Endodermal cell (in vitro differentiated cells): ENCODE measurements at places on chromosomes 16 and 17. TPM values are rescaled to one million over a fixed set of nuclear protein-coding genes. Genes with fewer than 3 reads are reported as not detected.

DNA sequence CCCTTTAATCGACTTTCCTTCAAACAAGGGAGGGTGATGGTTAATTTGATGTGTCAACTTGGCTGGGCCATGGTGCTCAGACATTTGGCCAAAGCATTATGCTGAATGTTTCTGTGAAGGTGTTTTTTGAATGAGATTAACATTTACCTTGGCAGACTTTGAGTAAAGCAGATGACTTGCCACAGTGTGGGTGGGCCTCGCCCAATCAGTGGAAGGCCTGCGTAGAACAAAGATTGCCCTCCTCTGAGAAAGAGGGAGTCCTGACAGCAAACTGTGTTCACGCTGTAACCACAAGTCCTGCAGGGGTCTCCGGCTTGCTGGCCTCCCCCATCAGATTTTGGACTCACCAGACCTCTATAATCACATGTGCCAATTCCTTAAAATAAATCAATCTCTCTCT is 118.7 kb downstream of the SOX9 start:
- H3K4me3 ChIP-seq, result no peak overlapping the region
- no peaks in the 10 kb centered on the region for H3K36me3 ChIP-seq
- H3K4me1 ChIP-seq, result no peaks in the 10 kb centered on the region
- H3K27me3 ChIP-seq, result peaks cover 13% of the 10 kb centered on the region
- no peak for DNase-seq
- no peak overlapping the region for H3K27ac ChIP-seq

DNA sequence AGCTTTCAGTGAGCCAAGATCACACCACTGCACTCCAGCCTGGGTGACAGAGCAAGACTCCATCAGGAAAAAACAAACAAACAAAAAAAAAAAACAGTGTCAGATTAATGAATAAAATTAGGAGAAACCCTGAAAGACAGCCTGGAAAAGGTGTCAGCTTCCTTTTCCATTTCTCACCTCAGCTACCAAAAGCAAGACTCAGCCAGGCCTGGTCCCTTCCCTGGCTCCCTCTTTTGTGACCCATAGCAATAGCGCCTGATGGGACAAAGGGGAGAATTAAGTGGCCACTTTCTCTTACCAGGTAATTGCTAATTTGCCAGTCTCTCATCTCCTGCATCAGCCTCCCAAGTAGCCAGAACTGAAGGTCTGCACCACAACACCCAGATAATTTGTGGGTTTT is 3.9 kb upstream of the THRA start:
- no peak overlapping the region for H3K4me3 ChIP-seq
- H3K36me3 ChIP-seq, result no peaks in the 10 kb centered on the region
- peaks cover 17% of the 10 kb centered on the region for H3K27me3 ChIP-seq
- H3K27ac ChIP-seq, result no peak overlapping the region
- peak; percentile 53 for DNase-seq

GRCh38 chr16:46971271-46971670 is 2.2 kb downstream of the DNAJA2 start:
- no peak overlapping the region for H3K27ac ChIP-seq
- no peak overlapping the region for H3K4me3 ChIP-seq
- peaks cover 3% of the 10 kb centered on the region for H3K4me1 ChIP-seq

- no peak for DNase-seq
- peaks cover 79% of the 10 kb centered on the region for H3K36me3 ChIP-seq
- no peaks in the 10 kb centered on the region for H3K27me3 ChIP-seq
- H3K27ac ChIP-seq, result no peak overlapping the region
- no peaks in the 10 kb centered on the region for H3K4me1 ChIP-seq
Observed at GRCh38 chr16:89993971-89994370, 25.3 kb downstream of the DBNDD1 start.

DNA sequence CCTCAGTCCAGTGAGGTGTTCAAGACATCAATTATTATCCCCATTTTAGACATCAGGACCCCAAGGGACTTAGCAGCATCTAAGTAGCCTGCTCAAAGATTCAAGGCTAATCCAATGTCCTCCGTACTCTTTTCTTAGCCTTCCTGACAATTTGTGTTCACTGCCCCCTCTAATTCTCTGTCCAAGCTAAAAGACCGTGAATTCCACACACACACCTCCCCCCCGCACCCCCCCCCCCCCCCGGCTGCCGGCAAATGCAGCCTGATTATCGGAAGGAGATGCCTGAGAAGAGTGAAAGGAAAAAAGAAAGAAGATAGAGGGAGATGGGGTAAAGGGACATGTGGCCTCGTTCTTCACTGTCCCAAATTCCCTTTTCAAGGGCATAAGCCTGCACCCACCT is 58.1 kb upstream of the NLK start:
- H3K4me3 ChIP-seq, result no peak overlapping the region
- H3K4me1 ChIP-seq, result no peaks in the 10 kb centered on the region
- no peak for DNase-seq
- H3K27ac ChIP-seq, result no peak overlapping the region

Gene ABCC11
- total RNA-seq, result 0.34 and 0.70 TPM in 2 replicates

DNA sequence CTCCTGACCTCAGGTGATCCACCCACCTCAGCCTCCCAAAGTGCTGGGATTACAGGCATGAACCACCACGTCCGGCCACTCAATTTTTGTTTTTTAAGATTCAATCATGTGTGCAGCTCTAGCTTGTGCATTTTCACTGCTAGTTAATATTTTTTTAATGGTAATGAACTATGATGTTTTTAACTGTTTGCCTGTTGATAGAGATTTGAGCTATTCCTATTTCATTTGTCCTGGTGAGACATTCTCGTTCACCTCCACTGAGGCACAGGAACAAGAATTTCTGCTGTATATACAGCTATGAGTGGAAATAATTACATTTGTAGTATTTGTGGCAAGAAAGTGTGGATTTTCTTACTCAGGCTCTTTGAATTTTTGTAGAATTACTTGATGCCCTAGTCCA is 137.7 kb upstream of the MYOCD start:
- H3K36me3 ChIP-seq, result no peaks in the 10 kb centered on the region
- H3K27me3 ChIP-seq, result no peaks in the 10 kb centered on the region
- no peak overlapping the region for H3K27ac ChIP-seq
- H3K4me3 ChIP-seq, result no peak overlapping the region
- no peaks in the 10 kb centered on the region for H3K4me1 ChIP-seq

Gene CLEC10A
- total RNA-seq, result not detected in 3 replicates

DNA sequence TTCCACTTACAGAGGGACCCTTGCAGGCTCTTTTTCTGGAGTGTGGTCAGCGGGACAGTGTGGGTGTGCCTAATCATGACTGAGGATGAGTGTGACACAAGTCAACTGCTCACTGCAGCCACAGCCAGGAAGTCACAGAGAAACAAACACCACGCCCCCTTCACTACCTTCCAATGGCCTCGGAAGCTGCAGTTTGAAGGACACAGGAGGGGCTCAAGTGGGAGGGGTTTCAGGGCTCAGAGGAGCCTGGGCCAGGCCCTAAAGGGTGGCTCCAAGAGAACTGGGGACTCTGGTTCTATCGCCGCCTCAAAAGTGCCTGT is 116.2 kb upstream of the SDK2 start:
- peak; percentile 93 for DNase-seq
- H3K36me3 ChIP-seq, result no peaks in the 10 kb centered on the region
- no peaks in the 10 kb centered on the region for H3K27me3 ChIP-seq
- no peak overlapping the region for H3K27ac ChIP-seq

DNA sequence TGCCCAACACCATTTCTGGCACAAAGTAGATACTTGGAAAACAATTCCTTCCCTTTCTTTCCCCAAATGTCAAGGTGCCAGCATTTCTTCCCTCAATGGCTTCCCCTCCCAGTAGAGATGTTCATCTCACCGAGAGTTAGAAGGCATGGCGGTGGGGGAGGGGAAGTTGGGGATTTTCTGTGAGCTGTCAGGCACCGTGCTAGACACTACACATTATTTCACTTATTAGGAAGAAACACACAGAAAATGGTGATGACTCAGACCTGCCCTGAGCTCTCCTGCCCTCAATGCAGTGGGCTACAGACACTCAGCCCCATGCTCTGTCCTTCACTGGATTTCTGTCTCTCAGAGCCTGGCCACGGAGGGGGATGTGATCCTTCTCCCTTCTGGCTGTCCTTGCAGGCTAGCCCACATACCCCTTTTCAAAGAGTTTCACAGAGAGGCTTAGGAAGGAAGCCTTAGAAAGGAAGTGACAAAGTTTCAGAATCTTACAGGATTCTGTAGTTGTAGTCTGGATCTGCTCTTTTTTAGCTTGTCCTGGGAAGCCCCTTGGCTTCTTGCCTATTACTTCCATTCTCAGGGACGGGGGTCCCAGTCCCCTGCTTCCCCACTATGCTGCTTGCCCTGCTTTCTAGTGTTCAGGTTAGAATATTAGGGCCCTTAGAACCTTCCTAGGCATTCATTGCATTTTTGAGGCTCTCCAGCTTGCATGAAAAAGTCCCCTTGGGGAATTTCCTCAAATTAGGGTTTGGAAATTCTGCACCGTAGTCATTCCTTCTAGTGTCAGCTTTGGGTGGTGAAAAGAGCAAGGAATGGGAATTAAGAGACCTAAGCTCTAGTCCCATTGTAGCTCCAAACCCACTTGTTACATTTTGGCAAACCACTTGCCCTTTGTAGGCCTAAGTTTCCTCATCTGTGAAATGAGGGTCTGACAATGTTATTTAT is 12.2 kb upstream of the CCL5 start:
- H3K27me3 ChIP-seq, result no peaks in the 10 kb centered on the region
- no peak for DNase-seq
- no peaks in the 10 kb centered on the region for H3K36me3 ChIP-seq
- peaks cover 2% of the 10 kb centered on the region for H3K4me1 ChIP-seq
- no peak overlapping the region for H3K27ac ChIP-seq
- no peak overlapping the region for H3K4me3 ChIP-seq

Gene TMEM100
- 0.71 to 0.94 TPM (median 0.78 TPM) in 3 replicates for total RNA-seq

Gene NGFR
- total RNA-seq, result 1.3 to 56.3 TPM (median 1.6 TPM) in 3 replicates

- H3K4me3 ChIP-seq, result no peak overlapping the region
- H3K27me3 ChIP-seq, result peaks cover 11% of the 10 kb centered on the region
- H3K27ac ChIP-seq, result no peak overlapping the region
- H3K4me1 ChIP-seq, result no peaks in the 10 kb centered on the region
- H3K36me3 ChIP-seq, result peaks cover 2% of the 10 kb centered on the region
Observed at GRCh38 chr16:21950782-21951521, 2.2 kb upstream of the UQCRC2 start.

- no peaks in the 10 kb centered on the region for H3K36me3 ChIP-seq
- no peak for DNase-seq
- no peak overlapping the region for H3K27ac ChIP-seq
- no peaks in the 10 kb centered on the region for H3K4me1 ChIP-seq
Observed at GRCh38 chr16:58741166-58741565, 7.0 kb upstream of the GOT2 start.

DNA sequence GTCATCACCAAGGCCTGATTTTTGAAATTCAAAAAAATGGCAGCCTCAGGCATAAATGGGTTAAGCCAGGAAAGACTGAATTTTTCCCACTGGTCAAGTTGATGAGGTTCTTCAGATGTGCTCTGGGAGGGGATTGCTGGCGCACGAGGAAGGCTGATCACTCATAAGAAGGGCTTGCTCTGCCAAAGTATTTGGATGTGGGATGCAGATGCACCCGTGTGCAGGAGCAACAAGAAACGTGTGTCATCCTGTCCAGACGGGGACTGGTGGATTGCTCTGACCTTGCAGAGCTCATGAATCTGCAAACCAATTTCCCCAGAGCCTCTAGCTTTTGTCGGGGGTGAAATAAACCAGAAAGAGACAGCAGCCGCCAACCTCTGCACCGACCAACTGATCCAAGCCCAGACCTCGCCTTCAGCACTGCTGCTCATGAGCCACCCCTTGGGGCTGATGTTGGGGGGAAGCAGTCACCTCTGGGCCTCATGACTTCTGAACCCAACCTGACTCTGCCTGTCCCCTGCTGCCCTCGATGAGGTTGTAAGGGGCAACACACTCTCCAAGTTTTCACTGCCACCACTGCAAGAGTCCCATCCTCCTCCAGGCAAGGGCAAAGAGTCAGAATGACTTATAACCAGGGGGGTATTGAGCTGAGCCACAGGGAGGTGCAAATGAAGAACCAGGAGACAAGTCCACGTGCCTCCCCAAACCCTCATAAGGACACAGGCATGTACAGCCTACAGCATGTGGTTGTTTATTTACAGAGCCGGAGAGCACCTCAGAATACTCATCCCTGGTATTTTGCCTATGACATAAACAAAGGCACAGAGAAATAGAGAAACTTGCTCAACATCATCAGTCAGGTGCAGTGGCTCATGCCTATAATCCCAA is 452.0 kb downstream of the SOX9 start:
- H3K4me3 ChIP-seq, result no peak overlapping the region
- H3K27me3 ChIP-seq, result no peaks in the 10 kb centered on the region
- no peak for DNase-seq
- no peaks in the 10 kb centered on the region for H3K36me3 ChIP-seq
- H3K4me1 ChIP-seq, result peaks cover 27% of the 10 kb centered on the region
- no peak overlapping the region for H3K27ac ChIP-seq

DNA sequence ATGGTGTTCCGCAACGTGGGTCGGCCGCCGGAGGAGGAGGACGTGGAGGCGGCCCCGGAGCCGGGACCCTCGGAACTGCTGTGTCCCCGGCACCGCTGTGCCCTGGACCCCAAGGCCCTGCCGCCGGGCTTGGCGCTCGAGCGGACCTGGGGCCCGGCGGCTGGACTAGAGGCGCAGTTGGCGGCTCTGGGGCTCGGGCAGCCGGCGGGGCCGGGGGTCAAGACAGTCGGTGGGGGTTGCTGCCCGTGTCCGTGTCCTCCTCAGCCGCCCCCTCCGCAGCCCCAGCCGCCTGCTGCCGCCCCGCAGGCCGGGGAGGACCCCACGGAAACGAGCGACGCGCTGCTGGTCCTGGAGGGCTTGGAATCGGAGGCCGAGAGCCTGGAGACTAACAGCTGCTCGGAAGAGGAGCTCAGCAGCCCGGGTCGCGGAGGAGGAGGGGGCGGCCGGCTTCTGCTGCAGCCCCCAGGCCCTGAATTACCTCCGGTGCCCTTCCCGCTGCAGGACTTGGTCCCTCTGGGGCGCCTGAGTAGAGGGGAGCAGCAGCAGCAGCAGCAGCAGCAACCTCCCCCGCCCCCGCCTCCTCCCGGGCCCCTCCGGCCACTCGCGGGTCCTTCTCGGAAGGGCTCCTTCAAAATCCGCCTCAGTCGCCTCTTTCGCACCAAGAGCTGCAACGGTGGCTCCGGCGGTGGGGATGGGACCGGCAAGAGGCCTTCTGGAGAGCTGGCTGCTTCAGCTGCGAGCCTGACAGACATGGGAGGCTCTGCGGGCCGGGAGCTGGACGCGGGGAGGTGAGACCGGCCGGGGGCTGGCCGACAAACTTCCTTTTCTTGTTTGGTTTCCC is 821 bp downstream of the SOCS7 start:
- H3K27ac ChIP-seq, result no peak overlapping the region
- H3K4me1 ChIP-seq, result peaks cover 6% of the 10 kb centered on the region
- peak overlapping the region; percentile 83 for H3K4me3 ChIP-seq
- peak; percentile 88 for DNase-seq
- H3K27me3 ChIP-seq, result peaks cover 21% of the 10 kb centered on the region
